ENCODE measurements at places on chromosomes 5 and 9. TPM values are rescaled to one million over a fixed set of nuclear protein-coding genes. Genes with fewer than 3 reads are reported as not detected.

LHX3 gene
- total RNA-seq, result 0.09 TPM

PCDHGA3 gene
- total RNA-seq, result 0.02 TPM

TNC gene
- total RNA-seq, result 1.4 TPM

TYRP1 gene
- not detected for total RNA-seq

LRRC19 gene
- total RNA-seq, result not detected

TAS2R1 gene
- not detected for total RNA-seq

UGT3A2 gene
- total RNA-seq, result not detected

HARS1 gene
- total RNA-seq, result 76.9 TPM

GABRB2 gene
- not detected for total RNA-seq

OCLN gene
- 12.4 TPM for total RNA-seq

MEGF10 gene
- not detected for total RNA-seq

ESM1 gene
- not detected for total RNA-seq

HACD4 gene
- 1.6 TPM for total RNA-seq

CLK4 gene
- total RNA-seq, result 11.0 TPM

FOXE1 gene
- total RNA-seq, result 4.0 TPM

BHMT2 gene
- total RNA-seq, result not detected

ATP6V0E1 gene
- total RNA-seq, result 268 TPM

AJM1 gene
- total RNA-seq, result 3.5 TPM

MARCOL gene
- not detected for total RNA-seq

OR13C9 gene
- not detected for total RNA-seq

SPRY4 gene
- 7.9 TPM for total RNA-seq

NIM1K gene
- total RNA-seq, result 0.14 TPM

CA9 gene
- total RNA-seq, result 6.1 TPM

PCDHA2 gene
- total RNA-seq, result 0.03 TPM

ANKRD31 gene
- total RNA-seq, result 0.05 TPM

PRR16 gene
- not detected for total RNA-seq

WNK2 gene
- 5.8 TPM for total RNA-seq

OSMR gene
- 85.6 TPM for total RNA-seq

LRRC26 gene
- 1.0 TPM for total RNA-seq

DCP2 gene
- total RNA-seq, result 13.6 TPM

KCNIP1 gene
- total RNA-seq, result not detected

DNAJA1 gene
- total RNA-seq, result 296 TPM

PDE6A gene
- total RNA-seq, result 0.15 TPM

SMIM3 gene
- total RNA-seq, result 4.5 TPM

SEMA5A gene
- total RNA-seq, result not detected

DMRT3 gene
- total RNA-seq, result not detected

SLC6A18 gene
- not detected for total RNA-seq

PCDHGB7 gene
- total RNA-seq, result 0.07 TPM

INSL6 gene
- total RNA-seq, result not detected

RHOBTB3 gene
- 7.9 TPM for total RNA-seq

GRM6 gene
- total RNA-seq, result not detected

SNX24 gene
- 23.9 TPM for total RNA-seq

OLFML2A gene
- total RNA-seq, result 25.3 TPM

TPPP gene
- 5.3 TPM for total RNA-seq

IL9 gene
- not detected for total RNA-seq

FSTL4 gene
- 3.9 TPM for total RNA-seq

NDST1 gene
- 74.3 TPM for total RNA-seq

DDX41 gene
- total RNA-seq, result 129 TPM

MED7 gene
- total RNA-seq, result 18.0 TPM

CCDC112 gene
- 7.5 TPM for total RNA-seq

DMRTA1 gene
- total RNA-seq, result 1.1 TPM

SLC36A3 gene
- total RNA-seq, result not detected

ZDHHC11B gene
- 1.2 TPM for total RNA-seq

HSD17B3 gene
- 0.31 TPM for total RNA-seq

PHPT1 gene
- 287 TPM for total RNA-seq

SPATA31A3 gene
- not detected for total RNA-seq

IL33 gene
- total RNA-seq, result 0.49 TPM
